Hematopoietic multipotent progenitor cell treated with erythropoietin and hydrocortisone succinate and interleukin-3 and kit ligand, for 4 days (in vitro differentiated cells): ENCODE measurements at places on chromosomes 4 and X.

DNA sequence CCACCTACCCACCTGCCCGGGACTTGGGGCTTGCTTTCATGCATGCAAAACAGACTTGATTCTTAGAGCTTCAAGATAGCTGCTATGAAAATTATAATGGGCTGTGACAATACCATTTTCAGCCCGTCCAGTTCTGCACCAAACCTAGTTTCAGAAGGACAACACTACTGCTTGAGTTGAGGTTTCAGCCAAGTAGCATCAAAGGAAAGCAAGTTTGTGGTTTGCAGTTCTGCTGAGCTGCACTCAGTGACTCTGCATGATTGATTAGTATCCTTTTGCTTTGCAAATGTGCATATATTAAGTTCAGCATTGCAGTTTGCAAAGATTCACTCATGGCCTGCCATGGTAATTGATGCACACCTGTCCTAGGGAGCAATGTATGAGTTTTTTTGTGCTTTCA lies 442.7 kb downstream of the RPA4 start:
- no peak for DNase-seq

- DNase-seq = no peak
Observed at GRCh38 chr4:80295336-80295735, 28.9 kb downstream of the FGF5 start.

DNA sequence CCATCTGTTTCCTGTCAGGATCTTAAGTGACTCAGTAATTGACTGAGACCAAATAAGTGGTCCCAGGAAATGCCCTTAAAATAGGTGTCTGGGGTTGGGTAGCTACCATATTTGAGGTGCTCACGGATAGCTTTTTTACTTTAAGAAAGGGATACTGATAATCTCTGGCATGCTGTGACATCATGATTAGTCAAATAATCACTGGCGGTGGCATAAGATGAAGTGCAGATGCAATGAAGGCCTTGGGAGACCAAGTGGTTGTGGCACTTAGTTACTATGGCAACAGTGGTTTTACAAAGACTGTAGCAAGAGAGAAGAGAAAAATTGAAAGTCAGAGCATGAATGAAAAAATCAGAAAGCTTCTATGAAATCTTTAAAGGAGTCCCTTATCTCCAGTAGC lies 114.5 kb upstream of the SLIT2 start:
- DNase-seq = no peak

DNA sequence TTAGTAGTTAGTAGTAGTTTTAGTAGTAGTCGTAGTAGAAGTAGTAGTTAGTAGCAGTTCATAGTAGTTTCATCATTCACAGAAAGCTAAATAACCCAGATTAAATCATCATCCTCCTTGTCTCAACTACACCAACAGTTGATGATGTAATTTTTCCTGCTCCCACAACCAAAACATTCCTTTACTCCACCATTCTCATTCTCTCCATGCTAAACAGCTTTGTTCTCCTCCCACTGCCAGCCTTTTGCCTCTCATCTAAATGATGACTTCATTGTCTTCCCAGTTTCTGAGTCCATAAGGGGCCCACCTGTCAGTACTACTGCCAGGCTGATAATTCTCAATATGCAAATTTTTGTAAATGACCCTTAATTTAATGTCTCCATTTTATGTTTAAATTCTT lies 68.9 kb downstream of the ARHGAP24 start:
- no peak for DNase-seq

DNA sequence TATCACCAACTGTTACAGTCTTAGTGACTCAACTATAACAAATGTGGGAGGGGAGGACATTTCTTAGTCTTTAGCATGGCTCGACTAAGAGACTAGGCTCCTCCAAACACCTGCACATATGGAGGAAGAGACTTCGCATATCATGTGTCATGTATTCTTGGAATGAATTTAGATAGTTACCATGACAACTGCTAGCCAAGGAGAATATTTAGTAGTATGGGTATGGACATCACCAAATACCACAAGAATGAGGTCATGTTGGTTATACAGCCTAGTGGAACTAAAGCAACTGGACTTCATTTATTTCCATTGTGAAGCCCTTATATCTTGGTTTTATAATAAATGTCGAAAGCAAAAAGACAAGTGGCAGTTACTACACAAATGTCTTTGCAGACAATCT lies 512.3 kb downstream of the CFAP47 start:
- no peak for DNase-seq

- DNase-seq = no peak
Observed at GRCh38 chr4:8613421-8614364, 21.1 kb downstream of the CPZ start.

DNA sequence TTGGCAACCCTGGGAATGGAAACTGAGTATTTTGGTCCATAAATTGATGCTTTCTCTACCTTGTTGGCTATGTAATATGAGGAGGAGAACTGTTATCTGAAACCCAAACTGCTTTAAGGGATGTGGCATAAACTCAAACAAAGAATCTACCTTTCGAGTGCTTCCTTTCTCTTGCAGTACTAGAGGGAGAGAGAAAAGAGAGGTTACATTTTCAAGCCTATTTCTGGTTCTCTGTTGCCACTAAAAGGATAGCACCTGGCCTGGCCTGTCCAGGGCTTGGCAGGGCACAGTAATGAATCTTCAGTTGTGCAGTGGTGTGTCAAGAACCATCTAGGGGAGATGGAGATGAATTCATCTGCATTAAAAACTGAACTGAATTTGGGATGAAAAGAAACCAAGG lies 308.6 kb downstream of the PTTG2 start:
- DNase-seq = no peak

DNA sequence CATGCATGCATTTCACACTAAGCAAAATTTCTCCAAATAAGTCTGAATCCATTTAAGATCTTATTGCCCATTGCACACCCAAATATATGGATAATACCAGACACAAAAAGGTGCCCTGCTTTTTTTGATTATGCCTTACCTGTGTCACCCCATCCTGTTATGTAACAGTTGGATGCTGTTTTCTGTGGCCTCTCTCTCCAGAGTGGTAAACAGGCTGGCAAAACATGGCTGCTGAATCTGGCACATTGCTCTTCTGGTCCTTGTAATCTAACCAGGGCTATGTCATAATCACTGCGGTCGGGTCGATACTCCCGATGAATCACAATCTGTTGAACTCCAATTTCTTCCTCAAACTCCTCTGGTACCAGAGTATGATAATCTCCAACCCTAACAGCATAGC lies 70.1 kb downstream of the PRSS12 start:
- peak; percentile 42 for DNase-seq

DNA sequence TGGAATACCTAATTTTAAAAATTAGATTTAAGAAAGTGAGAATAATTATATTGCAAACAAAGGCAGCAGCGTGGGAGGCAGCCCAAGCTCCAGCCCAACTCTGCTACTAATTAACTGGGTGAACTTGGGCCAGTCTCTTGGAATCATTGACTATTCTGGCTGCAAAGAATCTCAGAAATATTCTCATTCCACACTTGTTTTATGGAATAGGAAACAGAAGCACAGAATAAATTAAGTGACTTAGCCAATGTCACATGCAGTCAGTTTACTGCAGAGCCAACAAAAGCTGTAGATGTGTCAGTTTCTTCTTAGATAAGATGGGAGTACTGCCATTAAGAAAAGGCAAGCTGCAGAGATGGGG lies 132.6 kb upstream of the FAM9B start:
- DNase-seq = no peak

DNA sequence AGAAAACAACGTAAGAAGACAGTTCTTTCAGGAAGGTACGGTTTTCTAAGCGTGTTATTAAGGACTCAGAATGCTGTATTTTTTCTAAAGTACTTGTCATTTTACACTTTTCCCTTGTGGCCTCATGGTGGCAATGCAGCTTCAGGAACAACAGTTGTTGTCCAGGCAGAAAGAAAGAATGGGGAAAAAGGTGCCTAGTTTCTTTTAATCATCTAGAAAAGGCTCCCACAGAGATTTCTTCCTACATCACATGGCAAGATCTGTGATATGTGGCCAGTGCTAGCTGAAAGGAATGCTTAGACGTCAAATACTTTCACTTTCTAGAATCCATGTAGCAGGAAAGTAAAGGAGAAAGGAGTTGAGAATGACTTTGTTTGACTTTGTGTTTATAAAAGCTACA lies 49.0 kb upstream of the TRAM1L1 start:
- peak; percentile 50 for DNase-seq

- DNase-seq = no peak
Observed at GRCh38 chrX:46311581-46312120, 233.6 kb downstream of the ZNF674 start.

DNA sequence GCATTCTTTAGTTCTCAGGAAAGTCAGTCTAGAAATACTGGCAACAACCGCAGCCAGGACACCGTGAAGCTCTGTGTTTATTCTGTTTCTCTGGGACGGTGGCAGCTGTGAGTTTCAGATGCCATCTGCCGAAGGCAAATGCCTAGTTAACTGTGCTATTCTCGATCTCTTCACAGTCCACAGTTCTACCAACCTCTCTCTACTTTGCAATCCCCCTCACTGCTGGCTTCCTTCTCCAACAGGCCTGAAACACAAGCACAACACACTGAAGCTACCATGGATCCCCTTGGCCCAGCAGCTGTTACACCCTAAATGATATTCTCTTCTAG lies 118.8 kb downstream of the ZNF827 start:
- peak; percentile 40 for DNase-seq

DNA sequence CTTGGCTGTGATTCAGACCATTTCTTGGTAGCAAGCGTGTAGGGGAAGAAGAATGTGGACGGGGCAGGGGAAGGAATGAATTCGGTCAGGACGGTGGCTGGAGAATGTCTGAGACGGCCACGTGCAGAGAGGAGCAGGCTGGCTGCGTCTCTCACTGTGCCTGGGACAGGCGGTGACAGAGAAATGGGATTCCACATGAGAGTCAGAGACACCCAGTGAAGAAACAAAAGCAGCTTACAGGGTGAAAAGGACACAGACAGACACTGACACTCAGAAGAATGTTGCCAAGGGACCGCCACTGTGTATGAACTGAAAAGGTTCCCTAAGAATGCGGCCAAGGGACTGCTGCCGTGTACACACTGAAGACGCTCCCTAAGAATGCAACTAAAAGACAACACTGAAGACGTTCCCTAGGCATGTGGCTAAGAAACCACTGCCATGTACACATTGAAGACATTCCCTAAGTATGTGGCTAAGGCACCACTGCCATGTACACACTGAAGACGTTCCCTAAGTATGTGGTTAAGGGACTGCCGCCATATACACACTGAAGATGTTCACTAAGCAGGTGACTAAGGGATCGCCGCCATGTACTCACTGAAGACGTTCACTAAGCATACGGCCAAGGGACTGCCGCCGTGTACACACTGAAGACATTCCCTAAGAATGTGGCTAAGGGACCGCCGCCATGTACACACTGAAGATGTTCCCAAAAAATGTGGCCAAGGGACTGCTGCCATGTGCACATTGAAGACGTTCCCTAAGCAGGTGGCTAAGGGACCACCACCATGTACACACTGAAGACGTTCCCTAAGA lies 49.1 kb downstream of the DHRSX start:
- no peak for DNase-seq

DNA sequence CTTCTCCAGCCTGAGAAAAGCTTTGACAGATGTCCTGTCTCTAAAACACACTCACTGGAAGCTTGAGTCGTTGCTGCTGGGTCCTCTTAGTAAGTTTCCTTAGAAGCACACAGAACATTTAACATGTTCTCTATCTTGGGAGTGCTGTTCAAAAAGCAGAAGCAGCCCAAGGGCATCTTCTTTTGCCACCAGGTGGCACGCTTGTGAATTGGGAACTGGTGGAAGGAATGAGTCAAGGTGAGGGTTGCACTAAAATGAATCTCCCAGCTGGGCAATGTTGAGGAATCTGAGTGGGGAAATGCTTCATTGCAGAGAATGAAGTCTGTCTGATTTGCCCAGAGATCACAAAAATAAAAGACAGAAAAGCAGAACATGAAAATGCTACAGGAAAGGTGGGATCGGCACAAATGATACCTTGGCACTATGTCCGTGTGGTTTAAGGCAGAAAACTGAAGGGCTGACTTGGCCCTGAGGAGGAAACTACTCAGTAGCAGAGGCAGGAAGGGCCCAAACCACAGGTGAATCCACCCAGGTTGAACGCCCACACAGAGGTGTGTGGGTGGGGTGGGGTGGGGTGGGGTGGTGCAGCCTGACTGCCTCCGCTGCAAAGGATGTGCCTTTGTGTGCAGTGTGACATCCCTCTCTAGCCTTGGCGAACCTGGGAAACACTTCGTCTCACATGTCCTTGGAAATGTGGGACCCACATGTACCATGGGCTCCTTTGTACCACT lies 26.0 kb downstream of the KIT start:
- DNase-seq = peak; percentile 85

GRCh38 chrX:126165721-126166461 lies at the start of gene DCAF12L2:
DCAF12L2 (minus strand) TSS chrX:126166289; CDS start chrX:126165924, 365 bp downstream.
- peak; percentile 3 for DNase-seq

GRCh38 chr4:25509646-25510045 lies 132.6 kb downstream of the ANAPC4 start:
- no peak for DNase-seq

GRCh38 chrX:149629730-149630387 lies 1.7 kb downstream of the TMEM185A start:
- peak; percentile 6 for DNase-seq

DNA sequence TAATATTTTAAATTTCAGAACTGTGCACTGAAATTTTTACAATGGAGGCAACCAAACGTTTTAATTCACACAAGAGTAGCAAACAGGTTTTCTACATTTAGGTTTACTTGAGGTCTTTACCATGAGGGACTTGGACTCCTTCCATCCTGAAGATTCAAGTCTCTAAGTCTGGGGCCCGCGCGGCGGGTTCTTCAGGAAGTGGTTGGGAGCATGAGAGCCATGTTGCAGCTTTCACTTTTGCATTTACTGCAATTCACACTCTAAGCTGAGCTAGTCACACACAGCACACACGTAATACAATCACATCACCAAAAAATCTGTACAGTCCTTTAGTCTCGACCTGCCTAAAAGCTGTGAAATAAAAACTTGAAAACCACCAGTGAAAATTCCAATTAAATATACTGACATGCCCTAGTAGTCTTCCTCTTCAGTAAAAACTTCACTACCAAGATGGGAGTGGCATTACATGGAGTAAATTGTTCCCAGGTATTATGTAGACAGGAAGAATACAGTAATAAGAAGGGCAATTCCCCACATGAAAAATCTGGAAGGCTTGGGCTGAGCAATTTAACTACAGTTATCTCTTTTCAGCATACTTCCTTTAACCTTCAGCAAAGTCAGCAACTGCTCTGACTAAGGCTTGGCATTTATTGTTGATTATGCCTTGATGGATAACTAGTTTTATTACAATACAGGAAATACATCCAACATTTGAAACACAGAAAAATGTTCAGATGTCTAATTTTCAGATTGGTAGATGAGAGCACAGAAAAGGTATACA lies 571.1 kb upstream of the DIPK2B start:
- DNase-seq = peak; percentile 66

GRCh38 chr4:79211490-79211889 lies 114.4 kb downstream of the NAA11 start:
- no peak for DNase-seq
